Kidney epithelial cell (primary cell): ENCODE measurements at places on chromosomes 12 and 14. TPM values are rescaled to one million over a fixed set of nuclear protein-coding genes. Genes with fewer than 3 reads are reported as not detected.

Gene FOXN4
- not detected in 2 replicates for total RNA-seq

Gene TAS2R42
- not detected in 2 replicates for total RNA-seq

Gene LMNTD1
- 0.08 TPM in 1 of 2 replicates, not detected in the other for total RNA-seq

Gene TCL1B
- total RNA-seq, result not detected in 2 replicates

Gene FAM181A
- total RNA-seq, result not detected in 2 replicates

Gene CHGA
- total RNA-seq, result not detected in 2 replicates

Gene CD69
- 3.7 and 4.2 TPM in 2 replicates for total RNA-seq

Gene MUCL1
- not detected in 2 replicates for total RNA-seq

Gene MYH7
- total RNA-seq, result not detected in 2 replicates

Gene OTOGL
- 0.14 and 0.33 TPM in 2 replicates for total RNA-seq

Gene BCL7A
- 20.5 and 23.8 TPM in 2 replicates for total RNA-seq

Gene TOMM20L
- not detected in 2 replicates for total RNA-seq

Gene GPR68
- 3.4 and 4.7 TPM in 2 replicates for total RNA-seq

Gene PRIMA1
- not detected in 2 replicates for total RNA-seq

- DNase-seq, result no peak
These were observed 25.1 kb downstream of the CDKL1 start for GRCh38 chr14:50371546-50371945.

DNA sequence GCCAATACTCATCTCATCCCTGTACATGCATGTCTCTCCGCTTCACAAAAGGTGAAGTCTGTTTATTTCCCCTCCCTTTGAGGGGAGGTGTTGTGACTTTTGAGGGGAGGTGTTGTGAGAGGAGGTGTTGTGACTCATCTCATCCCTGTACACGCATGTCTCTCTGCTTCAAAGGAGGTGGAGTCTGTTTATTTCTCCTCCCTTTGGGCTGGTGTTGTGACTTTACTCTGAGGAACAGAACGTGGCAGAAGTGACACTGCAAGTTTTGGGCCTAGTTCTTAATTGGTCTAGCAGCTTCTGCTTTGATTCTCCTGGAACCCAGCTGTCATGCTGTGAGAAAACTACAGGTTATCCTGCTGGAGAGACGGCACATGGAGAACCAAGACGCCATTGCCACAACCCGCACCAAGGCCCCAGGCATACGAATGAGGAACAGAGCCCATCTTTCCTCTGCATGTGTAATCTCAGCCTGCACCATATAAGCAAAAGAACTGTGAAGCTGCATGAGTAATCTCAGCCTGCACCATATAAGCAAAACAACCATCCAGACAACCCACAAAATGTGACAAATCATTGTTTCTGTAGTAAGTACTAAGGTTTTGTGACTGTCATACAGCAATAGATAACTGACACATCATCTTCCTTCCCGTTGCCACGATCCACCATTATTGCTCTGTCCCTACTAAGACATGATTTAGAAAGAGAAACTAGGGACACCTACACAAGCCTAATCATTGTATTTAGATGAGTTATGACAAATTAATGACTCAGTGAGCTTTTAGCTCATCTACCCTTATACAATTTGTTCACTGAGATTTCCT is 30.0 kb downstream of the GALNT4 start:
- no peak for DNase-seq

- DNase-seq, result no peak
These were observed 12.2 kb downstream of the GTF2H3 start for GRCh38 chr12:123645878-123646277.

- no peak for DNase-seq
These were observed 57.4 kb downstream of the SPPL3 start for GRCh38 chr12:120846721-120847120.

DNA sequence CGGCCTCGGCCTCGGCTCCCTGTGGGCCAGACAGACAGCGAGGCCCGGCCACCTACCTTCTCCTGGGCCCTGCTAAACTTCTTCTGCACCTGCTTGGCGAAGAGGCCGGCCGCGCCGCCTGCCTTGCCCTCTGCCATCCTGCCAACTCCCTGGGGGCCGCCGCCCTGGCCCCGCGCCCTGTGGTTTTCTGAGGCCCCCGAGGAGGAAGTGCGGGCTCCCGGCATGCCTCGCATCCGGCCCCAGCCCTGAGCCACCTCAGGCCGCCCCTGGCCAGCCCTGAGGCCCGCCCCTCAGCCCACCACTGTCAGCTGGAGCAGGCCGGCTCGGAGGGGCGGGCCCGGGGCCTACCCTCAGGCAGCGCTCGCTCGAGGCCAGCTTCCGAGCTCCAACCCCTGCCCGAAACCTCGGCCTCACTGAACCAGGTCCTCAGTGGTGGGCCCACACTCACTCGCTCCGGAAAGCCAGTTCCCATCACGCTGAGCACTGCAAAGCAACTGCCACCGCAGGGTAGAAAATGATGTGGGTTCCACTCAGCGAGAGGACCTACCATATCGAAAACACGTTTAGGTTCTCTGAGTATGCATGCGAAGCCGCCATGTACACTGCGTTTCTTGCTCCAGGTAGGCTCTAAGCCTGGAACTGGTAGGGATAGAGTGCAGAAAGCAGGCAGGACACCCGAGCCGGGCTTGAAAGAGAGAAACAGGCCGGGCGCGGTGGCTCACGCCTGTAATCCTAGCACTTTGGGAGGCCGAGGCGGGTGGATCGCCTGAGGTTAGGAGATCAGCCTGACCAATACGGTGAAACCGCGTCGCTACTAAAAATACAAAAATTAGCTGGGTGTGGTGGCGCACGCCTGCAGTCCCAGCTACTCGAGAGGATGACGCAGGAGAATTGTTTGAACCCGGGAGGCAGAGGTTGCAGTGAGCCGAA is at the start of gene BIN2:
Gene BIN2, minus strand, starts transcription at position 209 of the 930 bp plus-strand sequence. Its CDS starts 72 bp downstream, at position 137.
- DNase-seq, result no peak

- DNase-seq, result no peak
These were observed 322.3 kb downstream of the DUSP6 start for GRCh38 chr12:89029961-89030360.

GRCh38 chr12:53869500-53869899 is 69.1 kb upstream of the HOXC13 start:
- no peak for DNase-seq

DNA sequence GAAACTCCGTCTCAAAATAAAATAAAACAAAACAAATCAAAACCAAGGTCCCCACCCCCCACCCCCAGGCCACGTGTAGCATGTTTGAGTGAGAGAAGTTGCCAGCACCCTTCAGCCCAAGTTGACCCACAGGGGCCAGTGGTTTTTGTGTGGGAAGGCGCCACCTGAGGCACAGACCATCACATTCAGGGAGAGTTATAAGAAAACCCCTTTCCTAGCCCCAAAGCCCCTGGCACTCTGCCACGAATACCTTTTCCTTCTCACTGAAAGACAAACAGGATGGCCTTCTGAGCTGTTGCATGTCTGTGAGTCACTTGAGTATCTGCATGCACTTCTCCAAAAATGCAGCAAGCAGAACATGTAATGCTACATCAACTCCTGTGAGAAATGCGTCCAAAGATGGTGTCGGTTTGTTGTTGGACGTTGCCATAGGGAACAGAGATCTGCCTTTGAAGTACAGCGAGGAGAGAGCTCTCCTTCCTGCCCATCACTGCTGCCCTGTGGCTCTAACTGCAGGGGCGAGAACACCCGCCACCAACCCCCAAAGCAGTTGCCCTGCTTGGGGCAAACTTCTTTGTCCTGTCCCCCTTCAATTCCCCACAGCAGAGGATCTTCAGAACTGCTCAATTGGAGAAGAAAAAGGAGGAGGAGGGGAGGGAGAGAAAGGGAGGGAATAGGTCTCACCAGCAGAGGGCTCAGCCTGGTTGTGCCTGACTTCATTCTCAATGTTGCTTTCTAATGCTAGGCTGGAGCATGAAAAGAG is 2.7 kb upstream of the TRAF3 start:
- DNase-seq, result no peak

DNA sequence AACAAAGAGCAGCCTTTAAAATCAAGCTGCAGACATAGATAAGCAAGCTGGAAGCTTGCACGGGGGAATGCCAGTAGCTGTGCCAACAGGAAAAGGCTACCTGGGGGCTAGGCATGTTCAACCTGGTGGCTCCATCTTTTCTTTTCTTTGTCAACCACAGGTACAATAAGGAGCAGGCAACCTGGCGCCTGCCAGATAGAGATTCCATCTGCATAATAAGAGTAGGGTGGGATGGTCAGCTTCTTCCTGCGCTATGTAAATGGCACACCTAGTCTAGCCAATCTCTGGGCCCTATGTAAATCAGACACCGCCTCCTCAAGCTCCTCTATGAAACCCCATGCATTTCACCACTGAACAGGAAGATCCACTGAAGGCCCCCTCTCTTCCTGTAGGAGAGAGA is 87.4 kb upstream of the PKP2 start:
- no peak for DNase-seq

DNA sequence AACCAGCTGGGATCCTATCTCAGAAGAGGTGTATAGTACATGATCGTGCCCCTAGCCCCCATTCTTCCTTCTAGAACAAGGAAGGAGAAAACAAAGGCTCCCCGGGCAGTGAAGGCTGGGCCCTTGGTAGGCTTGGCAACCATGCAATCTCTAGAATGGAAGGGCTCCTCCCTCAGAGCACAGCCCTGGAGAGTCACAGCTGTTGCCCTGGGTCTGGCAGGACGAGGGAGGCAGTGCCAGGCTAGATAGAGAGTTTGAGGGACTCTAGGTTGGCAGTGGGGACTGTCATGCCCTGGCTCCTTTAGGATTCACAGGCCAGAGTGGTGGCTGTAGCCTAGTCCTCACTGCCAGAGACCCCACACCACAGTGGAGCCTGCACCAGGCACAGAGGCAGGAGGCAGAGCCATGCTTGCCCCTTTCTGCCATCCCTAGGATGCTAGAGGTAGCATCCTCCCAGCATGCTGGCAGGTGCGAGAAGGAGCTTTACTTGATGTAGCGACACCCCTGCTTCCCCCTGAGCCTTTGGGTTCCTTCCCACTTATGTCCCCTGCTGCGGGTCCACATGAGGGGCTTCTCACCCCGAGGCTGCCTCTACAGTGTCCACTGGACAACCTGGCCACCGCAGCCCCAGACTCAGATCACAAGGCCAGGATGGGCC is 33.4 kb upstream of the CIPC start:
- no peak for DNase-seq

GRCh38 chr14:94132285-94132887 is 3.0 kb upstream of the IFI27L2 start:
- DNase-seq, result no peak

DNA sequence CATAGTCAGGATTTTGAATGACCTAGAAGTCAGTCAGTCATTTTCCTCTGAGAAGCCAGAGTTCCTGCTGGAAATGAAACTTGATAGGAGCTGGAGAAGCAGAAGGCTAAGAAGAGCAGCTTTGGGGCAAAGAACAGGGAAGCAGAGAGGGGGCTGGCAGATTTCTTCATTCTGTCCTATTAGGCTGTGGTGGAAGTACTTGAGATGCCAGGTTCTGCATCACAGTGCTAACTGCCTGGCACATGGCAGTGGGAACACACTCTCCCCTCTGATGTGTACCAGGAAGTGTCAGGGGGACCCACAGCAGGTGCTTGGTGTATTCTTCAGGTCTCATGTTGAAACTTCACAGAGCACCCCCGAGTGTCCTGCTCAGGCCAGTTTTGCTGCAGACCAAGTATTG is 61.0 kb downstream of the SUSD6 start:
- DNase-seq, result no peak

- DNase-seq, result no peak
These were observed 941 bp upstream of the PPP1CC start for GRCh38 chr12:110743571-110744093.

DNA sequence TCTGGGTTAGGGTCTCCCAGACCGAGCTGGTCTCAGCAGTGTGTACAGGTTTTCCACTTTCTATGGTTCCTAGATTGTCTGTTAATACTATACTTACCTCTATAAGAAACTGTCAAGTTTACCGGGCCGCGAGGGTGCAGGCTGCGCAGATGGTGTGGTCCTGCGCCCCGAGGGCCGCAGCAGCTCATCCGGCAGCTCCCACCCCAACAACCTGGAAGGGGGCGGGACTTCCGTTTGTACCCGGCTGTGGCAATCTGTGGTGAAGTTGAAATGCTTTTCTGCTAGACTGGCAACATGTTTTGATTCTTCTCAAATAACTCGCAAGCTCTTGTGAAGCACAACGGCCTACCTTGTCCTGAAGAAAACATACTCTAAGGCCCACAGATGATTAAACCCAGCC is at the start of gene CLEC9A:
Gene CLEC9A, plus strand, starts transcription at position 237 of the 400 bp plus-strand sequence. CDS start 22,006 bp downstream, outside the sequence.
- DNase-seq, result no peak

GRCh38 chr12:116726694-116727093 is 11.2 kb downstream of the SPRING1 start:
- no peak for DNase-seq

- DNase-seq, result no peak
These were observed 755 bp upstream of the PTPN6 start for GRCh38 chr12:6950401-6950801.

- no peak for DNase-seq
These were observed 8.3 kb upstream of the AEBP2 start for GRCh38 chr12:19430988-19431387.

GRCh38 chr14:94460631-94461416 is 8.2 kb upstream of the SERPINA11 start:
- DNase-seq, result no peak

DNA sequence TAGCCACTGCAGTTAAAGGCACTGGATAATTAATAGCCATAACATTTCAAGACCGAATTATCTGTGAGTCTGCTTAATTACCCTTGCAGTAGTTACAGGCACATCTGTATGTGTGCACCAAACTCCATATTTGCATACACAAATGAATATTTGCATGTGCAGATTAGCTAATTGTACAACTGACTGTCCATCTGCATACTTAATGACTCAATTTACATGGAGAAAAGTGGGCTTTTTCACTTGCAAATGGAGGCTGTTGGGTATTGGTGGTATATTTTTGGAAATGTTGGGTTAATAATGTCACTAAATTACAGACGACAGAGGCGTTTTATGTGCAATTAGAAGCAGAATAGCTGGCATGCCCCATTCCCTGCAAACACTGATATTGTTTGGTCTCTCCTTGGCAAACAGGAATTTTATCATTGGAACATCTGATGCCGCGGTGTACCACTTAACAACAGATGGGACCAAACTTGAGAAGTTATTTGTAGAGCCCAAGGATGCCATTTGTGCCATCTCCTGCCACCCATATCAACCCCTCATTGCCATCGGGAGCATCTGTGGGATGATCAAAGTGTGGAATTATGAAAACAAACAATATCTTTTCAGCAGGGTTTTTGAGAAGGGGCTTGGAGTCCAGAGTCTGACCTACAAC is 39.6 kb downstream of the CFAP251 start:
- no peak for DNase-seq

DNA sequence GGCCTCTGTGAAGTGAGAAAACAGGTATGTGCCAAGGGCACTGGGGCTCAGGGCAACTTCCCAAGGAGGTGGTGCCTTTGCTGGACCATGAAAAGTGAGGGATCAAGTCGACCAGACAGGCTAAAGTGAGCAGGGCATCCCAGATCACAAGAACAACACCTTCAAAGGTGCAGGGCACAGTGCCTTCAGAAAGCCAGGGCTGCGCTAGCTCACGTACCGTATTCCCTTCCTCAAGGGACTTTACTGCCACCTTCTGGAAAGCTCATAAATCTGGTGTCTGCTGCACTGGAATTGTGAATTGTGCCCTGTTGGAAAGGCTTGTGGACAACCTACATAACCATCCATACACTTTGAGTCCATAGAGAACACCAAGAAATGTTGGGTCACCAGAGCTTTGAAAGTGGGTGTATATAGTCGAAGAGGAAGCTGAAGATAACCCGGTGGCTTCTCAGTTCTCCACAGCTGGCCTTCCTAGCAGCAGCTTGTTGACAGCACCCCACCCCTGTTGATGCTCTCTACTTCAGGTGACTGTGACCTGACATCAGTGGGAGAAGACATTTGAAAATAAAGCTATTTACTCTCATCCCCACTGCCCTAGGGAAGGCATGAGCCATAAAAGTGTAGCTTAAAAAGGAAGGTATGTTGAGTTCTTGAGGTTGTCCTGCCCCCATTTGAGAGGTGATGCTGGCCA is 24.5 kb downstream of the FIGNL2 start:
- no peak for DNase-seq
